ENCODE measurements at places on chromosomes 4 and X.
A peak's percentile ranks its signal among the peaks of the same experiment; 100 is the strongest.

- no peak for DNase-seq
Observed at GRCh38 chr4:56132835-56133234, 184.1 kb downstream of the CEP135 start.

GRCh38 chrX:28639451-28639850 lies 52.2 kb downstream of the IL1RAPL1 start:
- no peak for DNase-seq

GRCh38 chr4:168536448-168536847 lies 39.6 kb downstream of the PALLD start:
- DNase-seq: no peak

GRCh38 chr4:815464-816146 lies 10.3 kb downstream of the CPLX1 start:
- DNase-seq: no peak

DNA sequence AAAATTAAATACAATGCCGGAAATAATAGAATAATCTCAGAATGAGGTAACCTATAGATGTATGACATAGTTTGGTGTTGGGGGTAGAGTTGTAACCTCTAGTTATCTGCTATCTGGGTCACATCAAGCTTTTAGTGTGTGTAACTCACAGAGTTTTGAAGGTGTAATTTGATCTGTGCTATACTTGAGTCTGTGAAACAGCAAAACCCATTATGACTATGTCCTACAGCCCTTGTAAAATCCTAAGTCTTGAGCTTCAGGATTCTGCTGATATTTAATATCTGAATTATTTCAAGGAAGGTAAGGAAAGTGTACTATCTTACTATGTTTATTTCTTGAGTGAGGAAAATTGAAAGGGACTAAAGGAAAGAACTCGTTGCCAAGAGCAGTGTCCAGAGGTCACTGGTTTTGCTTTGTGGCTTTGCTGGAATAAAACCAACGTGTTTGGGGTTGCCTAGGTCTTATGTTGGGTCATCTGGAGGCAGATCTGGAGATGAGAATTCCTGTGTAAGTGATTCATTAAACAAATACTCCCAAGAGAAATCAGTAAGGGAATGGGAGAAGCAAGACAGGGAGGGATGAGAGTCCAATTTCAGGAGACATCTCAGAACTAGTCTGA lies 107.8 kb upstream of the CBLL2 start:
- no peak for DNase-seq

DNA sequence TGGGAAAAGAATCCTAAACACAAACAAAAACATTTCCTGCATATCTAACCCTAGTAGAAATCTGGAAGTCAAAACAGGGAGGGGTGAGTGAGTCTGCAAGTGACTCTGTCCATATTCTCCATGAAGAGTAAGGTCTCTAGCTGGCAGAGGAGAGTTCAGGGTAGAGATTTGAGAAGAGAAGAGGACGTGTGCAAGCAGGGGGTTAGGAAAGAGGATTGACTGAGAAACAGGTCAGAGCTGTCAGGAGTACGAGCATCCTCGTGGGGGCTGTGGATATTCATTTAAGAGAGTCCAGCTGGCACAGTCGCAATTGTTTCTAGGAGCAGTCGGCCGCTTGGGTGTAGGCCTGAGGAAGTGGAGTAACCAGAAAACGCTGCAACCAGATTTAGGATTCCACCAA lies 27.9 kb downstream of the PROM1 start:
- DNase-seq: no peak

DNA sequence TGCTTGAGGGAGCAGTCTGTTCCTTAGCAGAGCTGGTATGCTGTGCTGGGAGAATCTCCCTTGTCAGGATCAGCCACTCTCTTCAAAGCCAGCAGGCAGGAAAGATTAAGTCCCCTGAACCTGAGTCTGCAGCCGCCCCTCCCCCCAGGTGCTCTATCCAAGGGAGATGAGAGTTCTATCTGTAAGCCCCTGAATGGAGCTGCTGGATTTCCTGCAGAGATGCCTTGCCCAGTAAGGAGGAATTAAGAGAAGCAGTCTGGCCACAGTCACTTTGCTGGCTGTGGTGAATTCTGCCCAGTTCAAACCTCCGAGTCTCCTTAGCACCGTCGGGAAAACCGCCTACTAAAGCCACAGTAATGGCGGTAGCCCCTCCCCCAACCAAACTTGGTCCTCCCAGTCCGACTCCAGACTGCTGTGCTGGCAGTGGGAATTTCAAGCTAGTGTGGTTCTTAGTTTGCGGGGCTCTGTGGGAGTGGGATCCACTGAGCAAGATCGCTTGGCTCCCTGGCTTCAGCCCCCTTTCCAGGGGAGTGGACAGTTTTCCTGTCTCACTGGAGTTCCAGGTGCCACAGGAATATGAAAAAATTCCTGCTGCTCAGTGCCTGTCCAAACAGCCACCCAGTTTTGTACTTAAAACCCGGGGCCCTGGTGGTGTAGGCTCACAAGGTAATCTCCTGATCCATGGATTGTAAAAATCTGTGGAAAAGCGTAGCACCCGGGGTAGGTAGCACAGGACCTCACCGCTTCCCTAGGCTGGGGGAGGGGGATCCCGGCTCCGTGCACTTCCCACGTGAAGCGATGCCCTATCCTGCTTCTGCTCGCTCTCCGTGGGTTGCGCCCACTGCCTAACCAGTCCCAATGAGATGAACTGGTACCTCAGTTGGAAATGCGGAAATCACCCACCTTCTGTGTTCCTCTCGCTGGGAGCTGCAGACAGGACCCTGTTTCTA lies 38.0 kb downstream of the RAB28 start:
- no peak for DNase-seq

DNA sequence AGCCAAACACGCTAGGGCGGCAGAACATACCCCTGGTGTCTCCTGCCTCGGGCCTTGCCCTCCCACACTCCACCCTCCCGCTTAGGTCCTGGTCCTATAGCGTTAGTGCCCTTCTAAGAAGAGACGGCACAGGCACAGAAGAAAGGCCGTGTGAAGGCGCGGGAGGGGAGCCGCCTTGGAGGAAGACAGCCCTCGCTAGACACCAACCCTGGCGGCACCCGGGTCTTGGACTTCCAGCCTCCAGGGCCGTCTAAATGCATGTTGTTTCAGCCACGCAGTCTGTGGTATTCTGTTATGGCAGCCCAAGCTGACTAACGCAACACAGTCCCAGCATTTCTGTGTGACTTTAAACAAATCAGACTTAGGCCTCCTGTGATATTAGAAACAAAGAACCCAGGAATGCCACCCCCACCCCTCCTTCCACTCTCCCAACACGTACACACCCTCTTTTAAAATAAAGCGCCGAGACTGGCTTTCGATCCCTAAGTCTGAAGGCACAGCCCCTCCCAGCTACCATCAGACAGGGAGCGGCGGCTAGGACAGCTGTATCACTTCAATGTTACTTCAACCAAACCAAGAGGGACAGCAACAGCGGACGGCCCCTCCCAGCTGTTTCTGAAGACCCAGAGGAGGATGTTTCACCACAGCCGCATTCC lies 128.0 kb downstream of the AFAP1 start:
- DNase-seq: no peak

DNA sequence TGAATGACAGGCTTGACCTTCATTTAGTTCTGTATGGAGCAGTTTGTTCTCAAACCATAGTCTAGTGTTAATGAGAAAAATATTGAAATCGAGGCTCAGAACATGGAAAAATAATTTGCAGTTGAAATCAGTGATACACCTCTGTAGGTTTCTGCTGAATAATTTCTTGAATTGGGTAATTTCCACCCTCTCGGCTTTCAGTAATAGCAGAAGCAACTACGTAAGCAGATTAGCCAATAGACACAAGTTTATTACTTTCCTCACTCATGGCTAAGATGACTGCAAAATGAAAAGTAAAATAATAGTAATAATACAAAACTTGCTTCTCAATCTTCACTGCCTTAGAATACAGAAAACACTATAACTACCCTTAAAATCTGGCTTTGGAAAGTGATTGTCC lies 46.0 kb downstream of the USP38 start:
- DNase-seq: no peak

DNA sequence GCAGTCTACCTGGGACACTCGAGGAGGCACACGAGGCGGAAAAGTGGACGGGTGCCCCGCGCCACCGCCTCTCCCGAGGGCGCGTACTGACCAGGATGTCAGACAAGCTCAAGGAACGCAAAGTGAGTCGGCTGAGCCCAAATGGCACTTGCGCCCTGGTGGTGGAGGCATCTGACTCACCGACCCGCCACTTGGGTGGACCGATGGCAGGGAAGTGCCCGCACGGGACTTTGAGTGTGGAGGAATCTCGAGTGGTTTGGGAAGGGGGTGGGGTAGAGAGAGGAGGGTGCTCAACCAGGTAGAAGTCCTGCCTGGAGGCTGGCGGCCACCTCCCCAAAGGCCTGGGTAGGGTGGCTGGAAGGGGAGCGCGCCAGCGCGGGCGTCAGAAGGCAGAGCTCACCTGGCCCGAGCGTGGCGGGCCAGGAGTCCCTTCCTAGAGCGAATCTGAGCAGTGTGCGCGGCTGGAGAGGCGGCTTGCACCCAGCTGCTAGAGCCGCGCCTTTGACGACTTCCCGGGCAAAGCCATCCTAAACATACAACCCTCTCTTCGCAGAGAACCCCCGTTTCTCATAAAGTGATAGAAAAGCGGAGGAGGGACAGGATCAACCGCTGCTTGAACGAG lies 655 bp downstream of the HELT start:
- no peak for DNase-seq

- DNase-seq: no peak
Observed at GRCh38 chrX:6660567-6661264, 125.8 kb upstream of the VCX3A start.

DNA sequence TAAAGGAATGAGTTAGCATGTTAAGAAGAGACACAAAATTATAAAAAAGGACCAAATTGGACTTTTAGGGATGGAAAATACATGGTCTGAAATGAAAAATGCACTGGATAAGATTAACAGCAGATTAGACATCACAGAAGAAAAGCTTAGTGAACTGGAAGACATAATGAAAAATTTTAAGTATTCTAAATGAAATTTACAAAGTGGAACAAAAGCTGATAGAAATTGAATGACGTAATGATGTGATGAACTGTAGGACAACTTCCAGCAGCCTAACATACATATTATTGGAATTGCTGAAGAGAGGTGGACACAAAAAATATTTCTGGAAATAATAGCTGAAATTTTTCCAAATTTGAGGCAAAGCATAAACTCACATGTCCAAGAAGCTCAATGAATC lies 39.6 kb upstream of the GPR173 start:
- no peak for DNase-seq

GRCh38 chr4:33395731-33396485 lies 2675.7 kb downstream of the PCDH7 start:
- no peak for DNase-seq

- no peak for DNase-seq
Observed at GRCh38 chr4:41267997-41268396, 11.3 kb downstream of the UCHL1 start.

GRCh38 chrX:106718709-106719108 lies 7.8 kb upstream of the RNF128 start:
- DNase-seq: no peak

DNA sequence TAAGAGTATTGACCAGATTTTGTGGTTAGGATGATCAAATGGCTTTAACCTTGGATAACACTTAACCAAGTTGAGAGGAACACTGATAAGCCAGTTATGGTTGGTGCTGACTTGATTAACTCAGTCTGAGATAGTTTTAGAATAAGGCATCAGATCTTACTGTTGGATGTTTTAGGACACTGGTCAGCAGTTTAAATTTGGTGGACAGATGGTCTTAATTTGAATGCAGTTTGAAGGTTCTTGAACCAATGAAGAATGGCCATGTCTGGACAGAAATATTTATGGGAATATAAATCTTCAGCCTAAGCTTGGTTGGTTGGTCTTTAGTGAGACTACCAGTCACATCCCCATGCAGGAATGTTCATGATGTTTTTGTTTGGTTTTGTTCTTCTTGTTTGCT lies 2.6 kb upstream of the GIMD1 start:
- no peak for DNase-seq

- peak; percentile 16 for DNase-seq
Observed at GRCh38 chrX:65750674-65751469, 83.4 kb downstream of the MSN start.

DNA sequence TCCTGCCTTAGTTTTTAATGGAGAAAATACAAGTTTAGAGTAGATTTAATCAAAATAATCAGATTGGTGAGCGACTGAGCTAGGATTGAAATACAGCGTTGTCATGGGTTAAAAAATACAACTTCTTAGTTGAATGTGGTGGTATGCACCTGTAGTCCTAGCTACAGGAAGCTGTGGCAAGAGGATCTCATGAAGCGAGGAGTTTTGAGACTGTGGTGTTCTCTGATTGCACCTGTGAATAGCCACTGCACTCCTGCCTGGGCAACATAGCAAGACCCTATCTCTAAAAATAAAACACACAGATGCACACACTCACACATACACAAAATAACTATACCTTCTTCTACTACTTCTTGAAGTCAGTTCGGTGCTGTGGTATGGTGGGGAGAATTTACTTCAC lies 19.8 kb upstream of the GBA3 start:
- no peak for DNase-seq

DNA sequence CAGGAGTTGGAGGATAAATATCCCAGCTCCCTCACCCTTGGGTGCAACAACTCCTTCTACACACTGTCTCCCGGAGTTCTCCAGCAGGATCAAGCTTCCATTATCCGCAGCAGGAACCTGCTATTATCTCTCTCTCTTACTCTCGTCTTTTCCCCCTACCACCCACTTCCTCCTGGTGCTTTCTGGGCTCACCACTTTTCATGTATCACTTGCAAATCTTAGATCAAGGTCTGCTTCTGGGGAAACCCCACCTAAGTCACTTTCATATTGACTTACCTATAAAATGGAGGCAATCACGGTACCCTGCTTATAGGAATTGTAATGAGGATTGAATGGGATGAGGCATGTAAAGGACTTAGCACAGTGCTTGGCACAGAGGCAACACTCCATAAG lies 589.5 kb downstream of the BCOR start:
- DNase-seq: no peak

DNA sequence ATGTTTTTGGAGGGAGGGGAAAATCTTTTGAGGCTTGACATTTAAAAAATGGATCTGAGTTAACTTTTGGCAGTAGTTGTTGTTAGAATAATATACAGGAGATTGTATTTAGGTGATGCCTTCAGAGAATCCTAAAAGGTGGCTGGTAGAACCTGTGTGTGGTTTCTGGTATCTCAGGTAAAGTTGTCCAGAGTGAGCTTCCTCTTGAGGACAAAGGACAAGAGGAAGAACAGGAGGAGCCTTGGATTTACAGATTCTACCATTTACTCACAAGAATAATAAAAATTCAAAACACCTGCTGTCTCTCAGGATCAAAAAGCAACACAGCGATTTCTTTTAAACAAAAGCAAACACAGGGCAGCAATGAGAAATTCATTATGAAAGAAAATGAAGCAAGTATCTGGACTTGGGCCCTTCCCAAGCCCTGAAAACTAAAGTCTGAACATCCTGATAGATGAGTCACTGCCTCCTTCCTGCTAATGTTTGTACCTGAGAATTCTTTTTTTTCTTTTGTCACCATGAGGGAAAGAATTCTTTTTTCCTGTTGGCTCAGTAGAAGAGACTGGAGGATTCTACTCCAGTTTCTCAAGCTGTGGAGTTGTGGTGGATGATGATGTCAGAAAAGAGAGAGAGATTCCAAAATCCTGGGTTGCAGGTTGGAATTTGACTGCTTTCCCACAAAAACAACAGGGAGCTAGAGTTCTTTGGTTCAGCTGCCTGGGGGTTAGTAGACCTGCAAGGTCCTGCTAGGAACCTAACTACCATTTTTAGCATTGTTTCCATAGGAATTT lies 31.5 kb upstream of the RAPGEF2 start:
- no peak for DNase-seq

Measured in effector memory CD8-positive, alpha-beta T cell (primary cell).